Activated T-cell treated with anti-CD3 and anti-CD28 coated beads for 48 hours (primary cell): ENCODE measurements at places on chromosomes 16 and 17.

DNA sequence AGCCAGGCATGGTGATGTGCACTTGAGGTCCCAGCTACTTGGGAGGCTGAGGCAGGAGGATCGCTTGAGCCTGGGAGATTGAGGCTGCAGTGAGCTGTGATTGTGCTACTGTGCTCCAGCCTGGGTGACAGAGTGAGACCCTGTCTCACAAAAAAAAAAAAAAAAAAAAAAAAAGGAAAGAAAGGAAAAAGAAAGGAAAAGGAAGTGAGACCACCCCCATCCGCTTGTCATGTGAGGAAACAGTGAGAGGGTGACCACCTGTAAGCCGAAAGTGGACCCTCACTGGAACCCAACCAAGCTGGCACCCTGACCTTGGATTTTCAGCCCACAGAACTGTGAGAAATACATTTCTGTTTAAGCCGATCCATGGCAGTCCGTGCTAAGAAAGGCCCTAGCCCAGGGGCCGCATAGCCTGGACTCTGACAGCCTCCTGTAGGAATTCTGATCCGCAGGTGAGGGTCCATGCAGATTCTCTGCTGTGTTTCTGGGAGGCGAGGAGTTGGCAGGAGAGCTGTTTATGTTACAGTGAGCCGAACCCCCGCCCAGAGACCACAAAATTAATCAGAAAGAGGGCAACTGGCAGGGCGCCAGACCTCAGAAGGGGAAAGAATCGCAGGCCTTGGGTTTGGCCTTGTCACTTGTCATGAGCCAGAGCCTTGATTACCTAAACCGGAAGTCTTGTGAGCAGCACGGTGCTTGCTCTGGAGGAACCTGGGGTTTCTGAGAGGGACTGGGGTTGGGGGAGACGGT is 945 bp downstream of the SGSH start:
- peak; percentile 90 for DNase-seq

DNA sequence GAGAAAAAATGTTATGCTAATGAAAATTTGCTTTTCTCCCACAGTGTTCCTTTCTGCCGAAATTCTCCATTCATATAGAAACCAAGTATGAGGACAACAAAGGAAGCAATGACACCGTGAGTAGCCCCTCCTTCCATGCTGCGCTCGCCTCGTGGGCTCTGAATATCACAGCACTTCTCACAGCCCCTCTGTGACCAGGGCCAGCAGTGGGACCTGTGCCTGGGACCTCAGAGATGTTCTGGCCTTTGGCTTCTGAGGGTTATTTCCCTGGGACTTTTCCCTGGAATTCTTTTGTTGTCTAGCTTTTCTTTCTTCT is 139.6 kb upstream of the NOL11 start:
- no peak for DNase-seq

DNA sequence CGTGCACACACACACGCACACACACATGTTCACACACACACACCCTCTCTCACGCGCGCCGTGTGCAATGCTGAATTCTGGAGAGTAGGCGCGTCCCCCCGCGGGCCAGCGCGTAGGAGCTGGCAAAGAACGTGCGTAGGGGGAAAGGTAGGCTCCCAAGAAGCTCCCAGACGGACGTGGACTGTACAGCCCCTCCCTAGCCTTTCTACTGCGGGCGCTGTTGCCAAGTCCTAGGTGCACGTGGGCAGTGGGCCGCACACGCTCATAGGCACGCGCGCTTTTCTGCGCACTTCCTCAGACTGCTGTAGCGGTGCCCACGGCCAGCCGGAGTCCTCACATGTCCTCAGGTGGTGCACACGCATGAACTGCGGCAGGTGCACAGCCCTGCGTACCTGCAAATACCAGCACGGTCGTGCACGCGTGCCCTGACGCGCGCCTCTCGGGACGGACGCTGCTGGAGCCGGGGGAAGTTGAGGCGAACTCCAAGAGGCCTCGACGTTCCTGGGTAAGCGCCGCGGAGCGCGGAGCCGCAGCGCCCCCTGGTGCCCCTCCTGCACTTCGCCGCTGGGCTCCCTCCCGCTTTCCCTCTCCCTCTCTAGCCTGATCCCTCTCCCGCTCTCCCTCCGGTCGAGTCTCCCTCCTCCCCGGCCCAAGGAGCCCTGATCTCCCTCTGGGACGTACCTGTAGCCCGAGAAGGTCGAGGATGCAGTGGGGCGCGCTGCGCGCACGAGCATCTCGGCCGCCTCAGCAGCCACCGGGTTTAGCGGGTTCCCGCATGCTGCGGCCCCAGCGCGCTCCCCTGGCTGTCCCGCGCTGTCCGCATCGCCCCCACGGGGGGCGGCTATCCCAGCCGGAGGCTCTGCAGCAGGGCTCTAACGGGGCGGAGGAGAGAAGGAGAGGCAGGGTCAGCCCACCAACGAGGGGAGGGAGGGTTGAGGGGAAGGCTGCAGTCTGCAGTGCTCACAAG is 749 bp downstream of the GRIN2A start:
- DNase-seq, result peak; percentile 58

DNA sequence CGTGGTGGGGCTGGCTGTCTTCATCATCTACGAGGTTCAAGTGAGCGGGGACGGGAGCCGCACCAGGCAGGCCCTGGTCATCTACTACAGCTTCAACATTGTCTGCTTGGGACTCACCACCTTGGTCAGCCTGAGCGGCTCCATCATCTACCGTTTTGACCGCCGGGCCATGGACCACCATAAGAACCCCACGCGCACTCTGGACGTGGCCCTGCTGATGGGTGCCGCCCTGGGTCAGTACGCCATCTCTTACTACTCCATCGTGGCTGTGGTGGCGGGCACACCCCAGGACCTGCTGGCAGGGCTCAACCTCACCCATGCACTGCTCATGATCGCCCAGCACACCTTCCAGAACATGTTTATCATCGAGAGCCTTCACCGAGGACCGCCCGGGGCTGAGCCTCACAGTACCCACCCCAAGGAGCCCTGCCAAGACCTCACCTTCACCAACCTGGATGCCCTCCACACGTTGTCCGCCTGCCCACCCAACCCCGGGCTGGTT is 5.1 kb upstream of the OTOP3 start:
- no peak for DNase-seq

- DNase-seq, result no peak
Measured at GRCh38 chr16:3138342-3138741, 3.5 kb downstream of the ZNF213 start.
